ENCODE measurements at places on chromosomes 2 and 18.

DNA sequence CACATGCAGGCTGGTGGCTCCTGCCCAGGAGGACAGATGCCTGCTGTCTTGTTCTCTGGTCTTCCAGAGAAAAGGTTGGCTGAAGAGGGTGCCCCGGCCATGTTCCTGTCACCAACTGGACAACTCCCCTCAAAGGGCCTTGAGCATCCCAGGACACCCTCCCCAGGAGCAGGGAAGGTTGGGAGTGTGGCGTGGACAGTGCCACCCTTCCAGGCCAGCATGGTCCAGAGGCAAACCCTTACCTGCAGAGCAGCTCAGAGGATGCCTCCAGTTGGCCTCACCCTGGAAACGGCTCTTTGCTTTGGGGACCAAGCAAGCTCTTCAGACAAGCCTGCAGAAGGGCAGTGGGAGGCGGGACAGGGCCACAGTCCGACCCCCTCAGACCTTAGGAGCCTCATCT is 4.9 kb upstream of the GPC1 start:
- no peak for DNase-seq

DNA sequence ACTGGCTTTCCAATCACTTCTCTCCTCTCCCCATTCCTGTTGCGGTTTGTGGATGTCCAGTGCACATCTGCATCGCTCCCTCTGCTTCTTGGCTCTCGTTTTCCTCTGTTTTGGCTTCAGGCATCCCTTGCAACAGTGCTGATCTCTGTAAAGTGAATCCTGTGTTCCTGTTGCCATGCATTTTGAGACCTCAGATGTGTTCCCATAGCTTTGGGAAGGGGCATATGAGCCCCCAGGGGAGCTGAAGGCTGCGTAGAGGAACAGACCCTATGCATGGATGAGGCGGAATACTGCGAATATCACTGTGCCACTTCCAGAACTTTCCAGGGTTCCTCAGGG is 168.4 kb upstream of the HAAO start:
- no peak for DNase-seq

DNA sequence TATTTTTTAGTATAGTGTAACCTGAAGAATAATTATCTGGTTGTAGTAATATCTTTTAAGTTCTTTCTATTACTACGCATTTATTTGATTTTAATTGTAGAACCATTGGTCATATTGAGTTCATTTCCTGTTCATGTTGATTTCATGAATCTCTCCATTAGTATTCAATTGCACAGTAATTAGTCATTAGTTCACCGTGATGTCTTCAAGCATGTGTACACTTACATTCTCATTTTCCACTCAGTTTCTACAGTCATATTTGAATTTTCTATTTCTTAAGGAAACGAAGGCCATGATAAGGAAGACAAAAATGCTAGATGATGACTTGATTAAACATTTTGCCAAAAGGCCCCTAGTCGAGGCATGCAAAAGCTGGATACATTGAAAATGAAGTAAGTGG is 333.7 kb upstream of the FANCL start:
- DNase-seq = no peak

- DNase-seq = no peak
These were observed 83.4 kb downstream of the SLC5A7 start for GRCh38 chr2:108069515-108070310.

DNA sequence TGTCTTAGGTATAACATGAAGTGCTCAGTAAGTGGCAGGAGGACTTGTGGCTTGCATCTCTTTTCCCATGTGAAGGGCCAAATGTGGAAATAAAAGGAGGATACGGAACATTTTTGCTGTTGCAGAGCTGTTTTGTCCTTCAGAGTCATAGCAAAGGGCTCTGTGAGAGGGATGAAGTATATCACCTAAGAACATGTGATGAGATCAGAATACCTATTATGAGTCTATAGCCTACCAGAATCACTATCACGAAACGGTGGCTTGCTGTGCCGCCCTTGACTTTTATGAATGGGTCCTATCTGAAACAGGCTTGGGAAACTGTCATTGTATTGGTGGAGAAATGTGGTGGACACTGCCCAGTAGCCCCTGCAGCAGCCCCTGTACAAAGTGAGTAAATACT is 67.0 kb upstream of the ITGB6 start:
- no peak for DNase-seq

- peak; percentile 84 for DNase-seq
These were observed 18.1 kb downstream of the TET3 start for GRCh38 chr2:74002505-74003421.

DNA sequence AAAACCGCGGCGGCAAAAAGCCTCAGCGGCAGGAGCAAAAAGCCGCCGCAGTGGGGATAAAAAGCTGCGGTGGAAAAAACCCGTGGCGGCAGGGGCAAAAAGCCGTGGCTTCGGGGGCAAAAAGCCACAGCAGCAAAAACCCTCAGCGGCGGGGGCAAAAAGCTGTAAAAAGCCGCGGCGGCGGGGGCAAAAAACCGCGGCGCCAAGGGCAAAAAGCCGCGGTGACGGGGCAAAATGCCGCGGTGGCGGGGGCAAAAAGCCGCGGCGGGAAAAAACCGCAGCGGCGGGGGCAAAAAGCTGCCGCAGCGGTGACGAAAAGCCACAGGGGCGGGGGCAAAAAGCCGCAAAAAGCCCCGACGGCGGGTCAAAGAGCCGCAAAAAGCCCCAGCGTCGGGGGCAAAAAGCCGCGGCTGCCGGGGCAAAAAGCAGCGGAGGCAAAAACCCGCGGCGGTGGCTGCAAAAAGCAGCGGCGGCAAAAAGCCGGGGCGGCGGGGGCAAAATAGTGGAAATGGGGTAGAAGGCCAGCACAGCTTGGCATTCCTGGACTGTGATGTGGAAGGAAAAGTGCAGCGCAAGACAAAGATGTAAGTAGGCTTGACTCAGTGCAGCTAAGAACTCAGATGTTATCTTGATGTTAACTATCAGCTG is 151.8 kb downstream of the ANKRD30BL start:
- DNase-seq = no peak

DNA sequence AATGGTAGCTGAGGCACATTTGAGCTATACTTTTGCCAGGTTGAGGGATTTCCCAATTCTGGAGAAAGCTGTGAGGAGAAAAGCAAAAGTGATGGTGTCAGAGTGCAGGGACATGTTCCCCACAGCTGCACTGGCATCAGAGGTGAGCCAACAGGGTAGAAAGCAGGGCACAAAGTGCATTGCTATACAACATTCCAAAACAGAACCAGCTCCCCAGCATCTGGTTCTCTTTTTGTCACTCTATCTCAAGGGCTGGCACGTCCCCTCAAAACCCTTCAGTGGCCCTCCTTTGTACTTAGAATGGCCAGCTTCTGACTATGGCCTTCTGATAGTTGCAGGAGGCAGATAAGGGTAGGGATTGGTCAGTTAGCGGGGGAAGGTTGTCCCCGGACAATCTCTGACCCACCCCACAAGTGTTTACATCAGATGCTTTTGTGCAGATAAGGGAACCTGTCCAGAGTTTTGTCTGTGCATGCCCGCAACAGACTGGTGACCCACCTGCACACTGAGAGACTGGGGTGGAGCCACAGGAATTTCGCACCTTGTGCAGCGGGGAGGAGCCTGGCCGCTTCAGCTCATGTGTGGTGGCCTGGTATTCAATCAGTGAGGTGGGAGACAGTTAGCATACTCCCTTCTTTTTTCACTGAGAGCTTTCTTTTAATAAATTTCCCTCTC is 31.0 kb upstream of the TMEM17 start:
- DNase-seq = no peak

Measured in T-helper 2 cell treated with Interferon-gamma antibody and Interleukin-4, amounts not matched to agents 5 μg/mL and 100 μg/mL, for 36 hours (primary cell).